ENCODE measurements at places on chromosomes 1 and 21.
A peak's percentile ranks its signal among the peaks of the same experiment; 100 is the strongest.

DNA sequence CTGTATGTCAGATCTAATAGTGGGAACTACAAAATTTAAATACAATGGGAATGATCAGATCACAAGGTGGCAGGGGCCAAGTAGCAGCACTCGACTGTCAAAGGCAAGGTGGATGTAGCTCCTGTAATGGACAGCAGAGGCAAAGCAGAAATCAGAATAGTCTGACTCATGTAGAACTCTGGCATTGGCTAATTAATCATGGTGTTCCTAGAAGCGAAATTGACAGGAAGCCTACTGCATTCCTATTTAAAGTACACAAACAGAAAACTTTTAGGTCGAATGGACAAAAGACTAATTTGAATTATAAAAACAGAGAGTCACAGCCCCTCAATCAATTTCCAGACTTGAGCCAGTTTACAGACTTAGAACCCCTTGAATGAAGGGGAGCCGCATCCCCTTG lies 17.4 kb upstream of the IL12RB2 start:
- DNase-seq = no peak

- no peak for DNase-seq
Measured at GRCh38 chr1:185594786-185595410, 139.3 kb upstream of the HMCN1 start.

GRCh38 chr1:17190010-17190995 lies 14.6 kb upstream of the PADI1 start:
- no peak for DNase-seq

DNA sequence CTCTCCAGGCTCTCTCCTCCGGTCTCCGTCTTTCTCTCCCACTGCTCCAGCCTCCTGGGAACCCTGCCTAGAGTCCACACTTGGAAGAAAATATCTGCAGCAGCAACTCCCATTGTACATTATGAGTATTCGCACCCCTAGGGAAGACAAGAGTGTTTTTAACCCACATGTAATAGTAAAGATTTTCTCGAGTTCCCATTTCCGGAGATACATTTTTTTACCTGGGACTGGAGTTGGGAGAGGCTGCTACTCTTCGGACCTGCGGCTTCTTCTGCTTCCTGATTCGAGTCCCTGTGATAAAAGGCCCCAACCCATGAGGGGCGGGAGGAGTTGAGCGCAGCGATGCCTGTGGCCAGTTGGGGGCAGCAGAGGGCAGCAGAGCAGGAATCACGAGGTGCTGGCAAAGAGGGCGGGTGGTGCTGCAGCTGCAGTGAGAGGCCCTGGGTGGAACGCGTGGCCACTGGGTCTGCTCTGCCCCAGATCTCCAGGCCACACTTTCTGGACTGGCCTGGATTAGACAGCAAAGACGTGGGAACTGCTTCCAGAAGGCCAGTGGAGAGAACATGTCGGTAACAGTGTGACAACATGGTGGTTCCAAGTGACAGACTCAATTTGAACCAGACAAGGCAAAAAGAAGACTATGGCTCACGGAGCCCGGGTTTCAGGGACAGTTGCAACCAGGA lies 221.0 kb upstream of the CSF3R start:
- peak; percentile 37 for DNase-seq

- DNase-seq = peak; percentile 40
Measured at GRCh38 chr21:42621819-42622177, 31.6 kb upstream of the PDE9A start.

GRCh38 chr1:36982709-36983108 lies 51.6 kb downstream of the GRIK3 start:
- DNase-seq = no peak

- DNase-seq = no peak
Measured at GRCh38 chr1:37485902-37486679, 11.7 kb downstream of the ZC3H12A start.

DNA sequence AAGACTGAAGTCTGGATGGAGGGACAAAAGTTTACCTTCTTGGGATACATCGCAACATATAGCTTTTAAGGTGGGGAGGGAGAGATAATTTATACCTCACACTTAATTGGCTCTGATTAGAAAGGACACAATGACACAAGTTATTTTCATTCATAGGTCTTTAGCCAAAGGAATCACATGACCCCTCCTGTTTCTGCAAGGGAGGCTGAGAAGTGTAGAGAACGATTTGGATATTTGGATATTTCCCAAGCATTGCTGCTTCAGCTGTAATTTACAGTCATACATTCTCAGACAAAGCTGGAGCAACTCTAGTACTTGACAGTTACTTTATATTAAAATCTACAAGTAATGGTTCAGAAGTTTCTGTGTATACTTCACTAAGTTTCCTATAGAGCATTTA lies 24.2 kb downstream of the DAP3 start:
- DNase-seq = no peak

GRCh38 chr1:27135541-27136235 lies 19.2 kb downstream of the SLC9A1 start:
- DNase-seq = no peak

DNA sequence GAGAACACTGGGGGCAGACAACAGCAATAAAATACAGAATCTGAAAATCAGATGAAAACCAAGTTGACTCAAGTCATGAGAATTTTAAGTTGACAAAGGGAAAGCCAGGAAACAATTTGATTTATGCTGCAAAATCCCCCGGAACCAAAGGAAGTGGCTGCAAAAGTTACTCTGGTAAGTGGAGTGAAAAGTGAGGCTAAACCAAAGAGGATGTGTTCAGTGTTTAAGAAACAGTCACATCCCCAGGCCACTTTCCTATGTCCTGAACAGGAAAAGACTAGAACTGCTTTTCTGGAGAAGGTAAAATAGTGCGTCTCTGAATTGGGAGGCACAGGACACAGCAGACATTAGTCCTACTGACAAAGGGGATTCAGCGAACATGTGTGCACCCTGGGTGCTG lies 5.9 kb downstream of the TARBP1 start:
- no peak for DNase-seq

GRCh38 chr1:203913073-203913521 lies 51.7 kb downstream of the SNRPE start:
- no peak for DNase-seq

DNA sequence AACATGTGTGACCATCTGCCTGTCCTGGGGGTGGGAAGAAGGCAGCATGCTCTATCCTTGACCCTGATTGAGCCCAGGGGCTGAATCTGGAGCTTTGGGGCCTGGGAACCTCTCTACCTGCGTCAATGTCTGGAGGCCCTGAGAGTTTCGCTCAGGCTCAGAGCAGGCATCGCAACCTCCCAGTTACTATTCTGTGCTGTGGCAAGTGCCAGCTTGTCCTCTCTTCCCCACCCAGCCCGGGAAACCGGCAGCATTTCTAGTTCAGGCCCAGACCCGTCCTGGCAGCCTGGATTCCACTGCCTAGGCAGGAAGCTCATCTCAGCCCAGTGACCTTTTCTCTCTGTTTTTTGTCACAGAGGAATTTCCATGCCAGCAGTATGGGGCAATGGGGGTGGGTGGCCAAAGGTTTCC lies 10.0 kb upstream of the IRF6 start:
- DNase-seq = no peak

DNA sequence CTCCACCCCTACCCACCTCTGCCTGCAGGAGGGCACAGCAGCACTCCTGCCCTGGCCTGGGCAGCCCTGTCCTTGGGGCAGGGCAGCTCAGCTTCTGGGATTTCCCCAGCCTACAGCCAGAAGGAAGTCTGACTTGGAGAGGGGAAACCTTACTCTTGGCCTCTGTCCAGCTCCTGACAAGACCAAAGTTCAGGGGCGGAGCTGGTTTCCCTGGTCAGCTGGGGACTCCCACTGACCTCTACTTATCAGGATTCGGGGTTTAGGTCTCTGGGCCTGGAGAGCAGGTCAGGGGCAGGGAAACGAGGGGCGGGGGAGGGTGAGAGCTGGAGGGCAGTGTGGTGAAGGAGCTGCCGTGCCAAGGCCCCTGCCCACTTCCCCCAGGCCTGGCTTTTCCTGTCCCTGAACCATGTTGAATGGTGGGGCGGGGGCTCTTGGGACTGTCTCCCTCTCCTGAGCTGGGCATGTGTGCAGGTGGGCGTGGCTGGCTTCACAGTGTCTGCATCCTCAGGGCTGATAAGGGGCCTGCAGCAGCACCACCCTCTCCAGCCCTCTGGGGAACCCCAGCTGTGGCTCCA lies 16.8 kb upstream of the ETV3 start:
- peak; percentile 50 for DNase-seq

DNA sequence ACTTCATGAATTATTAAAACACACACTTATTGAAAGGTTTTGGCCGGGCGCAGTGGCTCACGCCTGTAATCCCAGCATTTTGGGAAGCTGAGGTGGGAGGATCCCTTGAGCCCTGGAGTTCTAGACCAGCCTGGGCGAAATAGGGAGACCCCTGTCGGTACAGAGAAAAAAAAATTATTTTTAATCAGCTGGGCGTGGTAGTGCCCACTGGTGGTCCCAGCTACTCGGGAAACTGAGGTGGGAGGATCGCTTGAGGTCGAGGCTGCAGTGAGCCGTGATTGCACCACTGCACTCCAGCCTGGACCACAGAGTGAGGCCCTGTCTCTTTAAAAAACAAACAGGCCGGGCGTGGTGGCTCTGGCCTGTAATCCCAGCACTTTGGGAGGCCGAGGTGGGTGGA lies 1.7 kb downstream of the GABPB2 start:
- no peak for DNase-seq

GRCh38 chr1:98314601-98315000 lies 346.9 kb upstream of the SNX7 start:
- DNase-seq = no peak

DNA sequence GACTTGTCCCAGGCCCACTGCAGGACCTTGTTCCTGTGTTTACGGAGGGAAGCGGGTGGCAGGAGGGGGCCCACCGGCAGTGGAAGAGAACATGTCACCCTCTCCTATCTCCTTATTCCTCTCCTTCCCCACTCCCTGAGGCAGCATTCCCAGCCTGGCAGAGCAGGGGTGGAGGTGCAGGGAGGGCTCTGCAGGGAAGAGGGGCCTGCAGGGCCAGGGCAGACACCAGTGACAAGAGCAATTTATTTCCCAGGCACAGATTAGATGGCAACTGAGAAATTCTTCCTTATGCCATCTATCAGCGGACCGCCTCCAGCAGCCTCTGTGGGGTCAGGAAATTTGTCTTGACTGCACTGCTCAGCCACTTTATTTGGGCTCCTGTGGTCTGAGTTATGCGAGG lies 105.8 kb downstream of the DDX20 start:
- DNase-seq = no peak

DNA sequence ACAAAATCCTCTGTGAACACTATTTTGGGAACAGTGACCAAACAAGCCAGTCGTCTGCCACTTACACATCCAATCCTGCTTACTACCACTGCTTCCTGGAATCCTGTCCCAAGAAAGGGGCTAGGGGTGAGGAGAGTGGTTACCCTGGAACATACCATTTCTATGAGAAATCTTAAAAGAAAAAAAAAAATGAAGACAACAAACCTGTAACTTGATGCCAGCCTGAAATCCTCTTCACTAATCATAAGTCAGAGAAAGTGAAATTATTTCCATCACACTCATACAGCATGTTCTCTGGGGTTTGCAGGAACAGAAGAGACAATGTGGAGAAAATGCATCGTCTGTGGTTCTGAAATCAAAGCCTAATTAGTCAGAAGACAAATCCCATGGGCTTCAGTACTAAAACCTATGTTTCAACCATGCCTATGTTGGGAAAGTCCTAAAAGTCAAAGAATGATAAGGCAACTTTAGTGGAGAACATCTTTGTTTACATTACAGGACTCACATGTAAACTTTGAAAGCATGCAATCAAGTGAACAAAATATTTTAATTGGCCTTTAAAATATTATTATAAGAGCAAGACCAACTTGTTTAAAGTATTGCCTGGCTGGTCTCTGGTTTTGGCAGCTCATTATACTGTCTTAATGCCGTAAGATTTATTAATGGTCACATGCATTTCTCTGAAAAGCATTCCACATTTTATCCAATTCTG lies 220.7 kb downstream of the LTN1 start:
- DNase-seq = no peak

GRCh38 chr1:2474933-2475371 lies 1.1 kb upstream of the PLCH2 start:
- DNase-seq = no peak

- DNase-seq = no peak
Measured at GRCh38 chr1:39832294-39832693, 43.6 kb upstream of the BMP8B start.

- DNase-seq = no peak
Measured at GRCh38 chr1:68217060-68217554, 15.2 kb downstream of the WLS start.

GRCh38 chr1:204282761-204283221 lies 69.0 kb upstream of the GOLT1A start:
- no peak for DNase-seq

- peak; percentile 11 for DNase-seq
Measured at GRCh38 chr1:228366866-228367741, 39.5 kb downstream of the TRIM11 start.

DNA sequence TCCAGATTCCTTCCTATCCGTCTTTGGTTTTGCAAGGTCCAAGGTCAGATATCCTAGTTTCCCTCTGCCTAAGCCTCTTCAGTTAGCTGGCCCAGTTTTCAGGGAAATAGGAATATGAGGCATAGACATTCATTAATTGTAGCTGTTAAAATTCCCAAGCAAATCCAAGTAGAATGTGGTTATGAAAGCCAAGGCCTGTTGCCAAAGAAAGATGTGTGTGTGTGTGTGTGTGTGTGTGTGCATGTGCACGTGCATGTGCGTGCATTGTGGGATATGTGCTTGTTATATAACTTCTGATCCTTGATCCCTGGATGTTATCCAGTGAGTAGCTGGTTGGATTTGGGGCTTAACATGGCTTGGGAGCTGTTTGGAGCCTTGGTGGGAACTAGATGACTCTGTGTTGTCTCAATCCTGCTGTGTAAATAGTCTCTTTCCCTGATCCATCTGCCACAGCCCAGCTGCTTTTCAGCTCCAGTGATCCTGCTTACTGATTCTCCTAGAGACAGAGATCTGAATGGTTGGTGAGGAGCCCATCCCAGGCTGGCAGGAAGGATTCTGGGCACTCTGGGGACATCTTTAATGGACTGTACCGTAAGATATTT lies 70.6 kb upstream of the GCLM start:
- peak; percentile 43 for DNase-seq

- DNase-seq = no peak
Measured at GRCh38 chr1:205072286-205072685, 12.0 kb downstream of the TMEM81 start.

GRCh38 chr1:230286890-230287269 lies 139.3 kb downstream of the PGBD5 start:
- no peak for DNase-seq

DNA sequence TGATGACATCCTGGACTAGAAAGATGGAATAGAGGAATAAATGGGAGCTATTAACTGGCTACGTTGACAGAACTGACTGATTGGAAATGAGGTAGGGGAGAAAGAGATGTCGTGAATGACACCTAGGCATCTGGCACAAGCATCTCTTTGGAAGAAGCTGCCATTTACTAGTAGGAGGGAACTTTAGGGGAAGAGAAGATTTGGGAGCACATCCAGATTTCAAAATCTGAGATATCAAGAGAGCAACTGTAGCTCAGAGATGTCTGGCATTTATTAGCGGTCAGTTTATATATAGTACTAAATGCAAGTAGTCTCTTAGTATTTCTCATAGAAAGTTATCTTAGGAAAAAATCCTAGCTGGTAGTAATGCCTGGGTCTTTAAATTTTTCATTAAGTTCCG lies 131.9 kb upstream of the C1orf105 start:
- no peak for DNase-seq

GRCh38 chr1:44808938-44809917 lies 905 bp downstream of the BTBD19 start:
- DNase-seq = peak; percentile 69

- DNase-seq = no peak
Measured at GRCh38 chr1:227540170-227541098, 22.9 kb upstream of the ZNF678 start.

Data from uterus (tissue), 4 donors.